ENCODE measurements at places on chromosomes 16 and 17.

GRCh38 chr17:39787041-39787440 lies 49.3 kb downstream of the GRB7 start:
- H3K4me1 ChIP-seq: peaks cover 25% of the 10 kb centered on the region
- H3K27me3 ChIP-seq: no peaks in the 10 kb centered on the region
- no peak overlapping the region for H3K27ac ChIP-seq
- no peak for DNase-seq

- peaks cover 35% of the 10 kb centered on the region for H3K4me1 ChIP-seq
- peak overlapping the region; percentile 81 for H3K27ac ChIP-seq
- no peak for DNase-seq
- H3K4me3 ChIP-seq: peak overlapping the region; percentile 88
- H3K27me3 ChIP-seq: no peaks in the 10 kb centered on the region
Observed at GRCh38 chr16:67873435-67874370, 851 bp downstream of the EDC4 start.

GRCh38 chr17:41965694-41966462 lies 717 bp upstream of the CNP start:
- no peaks in the 10 kb centered on the region for H3K27me3 ChIP-seq
- H3K4me3 ChIP-seq: peak overlapping the region; percentile 79
- H3K27ac ChIP-seq: peak overlapping the region; percentile 82

DNA sequence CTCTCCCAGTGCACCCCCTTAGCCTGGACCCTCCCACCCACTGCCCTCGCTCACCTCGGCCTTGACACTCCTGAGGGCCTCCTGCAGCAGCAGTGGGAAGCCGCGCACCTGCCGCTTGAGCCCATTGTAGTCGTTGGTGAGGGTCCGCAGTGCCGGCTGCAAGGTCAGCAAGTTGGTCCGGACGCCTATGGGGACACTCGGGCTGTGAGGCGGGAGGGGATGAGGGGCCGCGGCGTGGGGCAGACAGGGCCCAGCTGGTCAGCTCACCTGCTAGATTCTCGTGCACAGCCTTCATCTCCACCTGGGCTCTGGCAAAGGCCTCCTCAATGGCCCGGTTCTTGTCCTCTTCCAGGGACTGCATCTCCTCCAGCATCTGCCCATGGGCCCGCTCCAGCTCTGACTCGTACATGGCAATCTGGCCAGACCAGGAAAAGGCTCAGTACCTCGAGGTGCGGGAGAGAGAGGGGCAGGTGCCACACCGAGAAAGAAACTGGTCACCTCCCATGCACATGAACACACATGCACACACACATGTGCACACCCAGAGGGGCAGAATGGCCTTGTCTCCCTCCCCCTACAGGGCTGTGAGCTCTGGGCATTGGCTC lies 32.6 kb downstream of the KIFC3 start:
- H3K27me3 ChIP-seq: peaks cover 3% of the 10 kb centered on the region
- H3K36me3 ChIP-seq: no peaks in the 10 kb centered on the region
- DNase-seq: no peak
- H3K4me1 ChIP-seq: no peaks in the 10 kb centered on the region
- no peak overlapping the region for H3K27ac ChIP-seq

DNA sequence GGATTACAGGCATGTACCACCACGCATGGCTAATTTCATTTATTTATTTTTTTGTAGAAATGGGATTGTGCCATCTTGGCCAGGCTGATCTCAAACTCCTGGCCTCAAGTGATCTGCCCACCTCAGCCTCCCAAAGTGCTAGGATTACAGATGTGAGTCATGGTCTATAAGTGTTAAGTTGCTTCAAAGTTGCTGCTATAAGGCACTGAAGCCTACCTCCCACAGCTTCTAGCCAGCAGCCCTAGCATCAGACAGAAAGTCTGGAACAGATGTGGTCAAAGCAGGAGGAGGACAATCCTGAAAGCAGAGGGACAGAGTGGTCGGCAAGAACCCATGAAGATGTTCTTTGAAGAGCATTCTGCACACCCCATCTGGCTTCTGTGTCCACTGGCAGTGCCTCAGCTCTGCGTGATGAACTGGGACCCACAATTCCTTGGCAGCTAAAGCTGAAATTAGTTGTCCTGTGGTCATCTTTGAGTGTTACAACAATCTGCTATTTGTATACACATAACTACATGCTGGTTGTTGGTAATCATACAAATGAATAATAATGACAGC lies 11.2 kb downstream of the MAP3K14 start:
- peak overlapping the region; percentile 81 for H3K27ac ChIP-seq
- peaks cover 80% of the 10 kb centered on the region for H3K4me1 ChIP-seq
- DNase-seq: no peak
- no peaks in the 10 kb centered on the region for H3K27me3 ChIP-seq

- H3K27ac ChIP-seq: no peak overlapping the region
- H3K27me3 ChIP-seq: peaks cover 8% of the 10 kb centered on the region
- DNase-seq: no peak
- no peak overlapping the region for H3K4me3 ChIP-seq
- H3K4me1 ChIP-seq: no peaks in the 10 kb centered on the region
- no peaks in the 10 kb centered on the region for H3K36me3 ChIP-seq
Observed at GRCh38 chr17:83061586-83061985, 17.8 kb upstream of the METRNL start.

DNA sequence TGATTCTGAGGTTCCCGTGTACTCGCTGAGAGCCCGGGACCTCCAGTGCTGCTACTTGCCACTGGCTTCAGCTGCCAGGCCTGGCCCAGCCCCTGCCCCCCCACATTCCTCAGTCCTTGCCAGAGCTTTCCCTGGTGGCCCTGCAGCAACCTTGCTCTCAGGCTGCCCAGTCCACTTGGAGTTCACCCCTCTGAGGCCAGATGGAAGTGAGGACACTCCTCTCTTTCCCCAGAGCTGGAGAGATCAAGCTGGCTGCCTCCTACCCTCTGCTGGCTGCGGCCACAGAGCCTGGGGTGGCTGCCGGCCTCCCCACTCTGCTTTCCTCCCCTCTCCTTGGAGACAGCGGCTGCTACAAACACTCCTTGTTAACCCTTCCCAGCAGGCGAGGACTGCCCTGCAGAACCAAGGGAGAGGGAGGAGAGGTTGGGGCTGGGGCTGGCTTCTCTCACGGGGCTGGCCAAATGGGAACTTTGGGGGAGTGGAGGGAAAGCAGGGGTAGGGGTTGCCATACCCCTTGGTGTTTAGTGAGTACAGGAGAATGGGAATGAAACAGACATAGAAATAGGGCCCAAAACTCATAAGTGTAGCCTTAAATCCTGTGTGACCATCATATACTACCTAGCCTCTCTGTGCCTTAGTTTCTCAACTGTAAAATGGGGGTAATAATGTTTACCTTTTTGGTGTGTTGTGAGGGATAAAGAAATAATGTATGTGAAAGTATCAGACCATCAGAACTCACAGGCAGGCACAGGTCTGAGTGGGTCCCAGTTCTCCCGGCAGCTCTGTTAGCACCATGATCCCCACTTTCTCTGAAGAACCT lies at the start of gene GAS2L2:
GAS2L2 (minus strand) TSS at position 295 of the 820 bp plus-strand sequence. CDS start 389 bp downstream, outside the sequence.
- peaks cover 42% of the 10 kb centered on the region for H3K27me3 ChIP-seq
- H3K27ac ChIP-seq: no peak within 1 kb of the TSS
- H3K4me1 ChIP-seq: peaks cover 11% of the 10 kb centered on the region
- H3K36me3 ChIP-seq: no peaks in the 10 kb centered on the region
- H3K4me3 ChIP-seq: no peak within 1 kb of the TSS
- DNase-seq: no peak

DNA sequence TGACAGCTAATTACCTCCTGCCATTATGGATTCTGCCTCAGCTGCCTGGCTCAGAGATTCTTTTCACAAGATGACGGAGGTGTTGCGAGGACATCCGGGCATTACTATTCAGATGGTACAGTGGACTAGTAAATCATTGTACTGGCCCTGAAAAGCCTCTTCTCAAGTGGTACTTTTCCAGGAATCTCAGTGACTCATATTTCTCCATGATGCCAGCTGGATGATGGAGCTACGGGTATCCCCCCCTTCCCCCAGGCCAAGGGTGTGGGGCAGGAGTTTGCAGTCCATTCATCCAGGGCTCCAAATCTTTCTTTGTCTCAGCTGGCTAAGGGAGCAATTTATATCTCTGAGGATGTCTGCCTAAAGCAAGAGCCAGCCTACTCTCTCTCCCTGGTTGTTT lies 107.7 kb upstream of the GPR139 start:
- H3K27me3 ChIP-seq: no peaks in the 10 kb centered on the region
- DNase-seq: no peak
- H3K4me1 ChIP-seq: no peaks in the 10 kb centered on the region
- H3K27ac ChIP-seq: no peak overlapping the region
- no peaks in the 10 kb centered on the region for H3K36me3 ChIP-seq
- H3K4me3 ChIP-seq: no peak overlapping the region

DNA sequence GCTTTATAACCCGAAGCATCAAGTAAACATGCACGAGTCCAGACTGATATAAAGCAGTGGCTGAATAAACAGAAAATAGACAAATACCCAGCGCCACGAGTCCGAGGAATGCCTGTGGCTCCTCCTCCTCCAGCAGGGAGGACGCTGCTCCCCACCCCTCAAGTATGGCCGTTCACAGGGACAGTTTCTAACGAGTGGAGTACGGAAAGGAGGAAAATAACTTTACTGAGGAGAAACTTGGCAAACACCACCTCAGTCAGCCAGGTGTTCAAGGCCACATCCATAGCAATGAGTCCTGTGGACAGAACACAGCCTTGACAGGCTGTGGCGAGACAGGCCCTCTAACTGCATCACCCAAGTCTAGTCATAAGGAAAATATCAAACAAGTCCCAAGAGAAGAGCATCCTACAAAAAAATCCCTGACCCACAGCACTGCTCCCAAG lies 9.2 kb downstream of the ZDHHC7 start:
- DNase-seq: no peak
- peaks cover 5% of the 10 kb centered on the region for H3K36me3 ChIP-seq
- no peak overlapping the region for H3K4me3 ChIP-seq
- H3K4me1 ChIP-seq: peaks cover 29% of the 10 kb centered on the region

DNA sequence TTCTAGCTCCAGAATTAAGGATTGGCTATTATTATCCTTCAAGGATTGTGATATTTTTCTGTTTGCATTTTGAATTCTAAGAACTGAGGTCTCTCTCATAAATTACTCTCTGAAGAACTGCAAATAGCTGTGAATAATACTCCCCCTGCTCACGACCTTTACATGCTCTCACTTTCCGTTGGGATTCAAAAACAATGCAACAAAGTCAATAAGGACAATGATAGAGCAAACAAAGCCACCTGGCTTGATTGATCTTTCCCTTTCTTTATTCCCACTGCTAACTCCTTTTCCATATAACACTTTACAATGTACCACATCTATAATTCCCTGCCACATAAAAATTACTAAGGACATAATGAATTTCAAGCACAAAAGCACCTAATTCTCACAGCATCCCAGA lies 523.0 kb upstream of the CA10 start:
- DNase-seq: no peak
- no peak overlapping the region for H3K27ac ChIP-seq
- H3K27me3 ChIP-seq: no peaks in the 10 kb centered on the region
- no peak overlapping the region for H3K4me3 ChIP-seq

- H3K4me3 ChIP-seq: no peak overlapping the region
- no peak for DNase-seq
- no peak overlapping the region for H3K27ac ChIP-seq
- H3K27me3 ChIP-seq: no peaks in the 10 kb centered on the region
- no peaks in the 10 kb centered on the region for H3K4me1 ChIP-seq
- H3K36me3 ChIP-seq: no peaks in the 10 kb centered on the region
Observed at GRCh38 chr16:81946206-81946605, 65.1 kb downstream of the SDR42E1 start.

- DNase-seq: no peak
- no peak overlapping the region for H3K4me3 ChIP-seq
- no peak overlapping the region for H3K27ac ChIP-seq
- H3K4me1 ChIP-seq: no peaks in the 10 kb centered on the region
- H3K27me3 ChIP-seq: no peaks in the 10 kb centered on the region
- H3K36me3 ChIP-seq: no peaks in the 10 kb centered on the region
Observed at GRCh38 chr16:5590416-5590815, 492.8 kb upstream of the EEF2KMT start.

- DNase-seq: no peak
- H3K4me3 ChIP-seq: no peak overlapping the region
- no peak overlapping the region for H3K27ac ChIP-seq
- peaks cover 23% of the 10 kb centered on the region for H3K36me3 ChIP-seq
Observed at GRCh38 chr17:32015245-32016013, 8.2 kb downstream of the LRRC37B start.

DNA sequence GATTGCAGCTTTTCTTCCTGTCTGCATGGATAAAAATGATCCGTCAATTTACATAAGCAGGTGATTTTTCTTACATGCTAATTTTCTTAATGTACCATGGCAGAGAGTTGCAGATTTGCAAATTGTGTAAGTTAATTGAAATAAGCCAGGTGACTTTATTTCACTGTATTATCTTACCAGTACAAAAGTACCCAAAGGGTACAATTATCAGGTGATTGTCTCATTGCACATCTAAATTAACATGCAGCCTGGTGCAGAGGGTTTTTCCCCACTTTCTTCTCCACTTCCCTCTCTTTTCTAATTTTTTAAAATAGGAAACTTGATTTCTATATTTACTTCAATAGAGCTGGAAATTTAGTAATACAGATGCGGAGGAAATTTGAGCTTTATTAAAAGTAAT lies 11.2 kb downstream of the NLK start:
- no peaks in the 10 kb centered on the region for H3K27me3 ChIP-seq
- peaks cover 44% of the 10 kb centered on the region for H3K4me1 ChIP-seq
- no peak overlapping the region for H3K27ac ChIP-seq
- peaks cover 11% of the 10 kb centered on the region for H3K36me3 ChIP-seq

GRCh38 chr17:27438348-27438998 lies 17.8 kb upstream of the KSR1 start:
- no peaks in the 10 kb centered on the region for H3K36me3 ChIP-seq
- H3K4me3 ChIP-seq: no peak overlapping the region
- DNase-seq: no peak
- no peak overlapping the region for H3K27ac ChIP-seq
- H3K4me1 ChIP-seq: peaks cover 5% of the 10 kb centered on the region

DNA sequence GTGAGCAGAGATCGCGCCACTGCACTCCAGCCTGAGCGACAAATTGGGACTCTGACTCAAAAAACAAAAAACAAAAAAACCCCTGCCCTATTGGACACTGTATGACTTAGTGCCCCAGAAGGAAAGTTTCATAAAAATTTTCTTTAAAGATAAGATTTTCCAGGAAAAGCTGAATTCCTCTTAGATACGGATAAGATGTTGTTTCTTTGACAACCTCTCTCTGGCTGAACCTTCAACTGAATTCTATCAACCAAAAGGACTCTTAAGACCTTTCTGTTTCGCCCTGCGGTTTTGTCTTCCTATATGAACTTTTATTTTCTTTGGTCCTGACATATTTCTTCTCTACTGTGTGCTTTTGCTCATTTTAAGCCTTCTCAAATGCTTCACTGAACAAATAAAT lies 35.8 kb downstream of the CPPED1 start:
- peaks cover 8% of the 10 kb centered on the region for H3K36me3 ChIP-seq
- DNase-seq: no peak
- H3K4me1 ChIP-seq: no peaks in the 10 kb centered on the region

GRCh38 chr17:44707755-44708400 lies 587 bp upstream of the DBF4B start:
- H3K27me3 ChIP-seq: peaks cover 7% of the 10 kb centered on the region
- H3K4me3 ChIP-seq: no peak overlapping the region
- no peak for DNase-seq
- no peaks in the 10 kb centered on the region for H3K36me3 ChIP-seq
- H3K4me1 ChIP-seq: peaks cover 5% of the 10 kb centered on the region
- H3K27ac ChIP-seq: no peak overlapping the region
